ENCODE measurements at places on chromosomes 16 and 17.
A peak's percentile ranks its signal among the peaks of the same experiment; 100 is the strongest.

GRCh38 chr16:73883126-73883525 lies 413.5 kb upstream of the PSMD7 start:
- no peak for DNase-seq

DNA sequence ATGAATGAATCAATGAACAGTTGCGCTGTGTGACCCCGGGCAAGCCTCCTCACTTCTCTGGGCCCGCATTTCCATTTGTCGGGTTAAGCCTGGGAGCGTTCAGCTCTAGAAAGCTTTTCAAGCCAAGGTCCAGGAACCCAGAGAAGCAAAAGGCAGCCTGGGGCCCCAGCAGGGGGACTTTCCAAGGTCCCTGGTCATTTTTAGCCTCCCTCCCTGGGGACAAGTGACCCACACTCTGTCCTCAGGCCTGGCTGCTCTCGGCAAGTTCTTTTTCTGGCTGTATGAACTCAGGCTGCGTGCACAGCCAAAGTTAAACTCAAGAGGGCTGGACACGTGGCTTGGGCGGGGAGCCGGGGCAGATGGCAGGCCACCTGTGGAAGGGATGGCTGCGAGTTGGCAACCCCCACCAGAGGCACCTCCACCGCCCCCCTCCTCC lies 41.4 kb upstream of the CIBAR2 start:
- no peak for DNase-seq

DNA sequence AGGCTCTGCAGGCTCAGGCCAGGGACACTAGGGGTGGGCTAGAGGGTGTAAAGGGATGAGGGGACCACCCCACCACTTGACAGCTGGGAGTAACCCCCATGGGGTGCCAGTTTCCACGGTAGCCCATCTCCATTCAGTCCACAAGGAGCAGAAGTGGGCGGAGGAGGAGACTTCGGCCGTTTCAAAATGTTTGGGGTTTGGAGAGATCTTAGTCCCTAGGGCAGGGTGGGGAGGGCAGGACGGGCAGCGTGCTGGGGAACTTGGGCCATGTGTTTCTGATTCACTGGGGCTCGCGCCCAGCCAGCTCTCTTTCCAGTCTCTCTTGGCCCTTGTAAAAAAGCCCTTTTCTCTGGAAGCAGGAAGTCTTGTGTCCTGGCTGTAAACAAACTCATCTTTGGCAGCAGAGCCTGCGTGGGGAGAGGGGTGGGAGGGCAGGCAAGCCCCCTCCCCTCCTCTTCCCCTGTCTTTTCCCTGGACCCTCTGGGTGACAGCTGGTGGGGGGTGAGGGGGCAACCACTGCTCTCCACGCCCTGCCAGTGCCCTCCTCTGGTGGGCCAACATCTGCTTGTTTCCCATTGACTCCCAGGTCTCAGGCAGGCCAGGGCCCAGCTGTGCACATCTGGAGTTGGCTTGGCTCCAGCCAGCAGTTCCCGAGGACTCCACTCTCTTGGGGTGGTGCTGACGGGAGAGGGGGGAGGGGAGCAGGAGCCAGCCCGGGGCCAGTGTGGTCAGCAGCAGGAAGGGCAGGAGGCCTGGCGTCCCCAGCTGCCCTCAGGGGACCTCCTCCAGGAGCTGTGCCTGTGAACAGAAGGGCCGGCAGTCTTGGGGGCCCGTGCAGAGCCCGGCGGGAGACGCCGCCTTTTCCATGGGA lies 8.1 kb downstream of the CYGB start:
- DNase-seq = no peak

DNA sequence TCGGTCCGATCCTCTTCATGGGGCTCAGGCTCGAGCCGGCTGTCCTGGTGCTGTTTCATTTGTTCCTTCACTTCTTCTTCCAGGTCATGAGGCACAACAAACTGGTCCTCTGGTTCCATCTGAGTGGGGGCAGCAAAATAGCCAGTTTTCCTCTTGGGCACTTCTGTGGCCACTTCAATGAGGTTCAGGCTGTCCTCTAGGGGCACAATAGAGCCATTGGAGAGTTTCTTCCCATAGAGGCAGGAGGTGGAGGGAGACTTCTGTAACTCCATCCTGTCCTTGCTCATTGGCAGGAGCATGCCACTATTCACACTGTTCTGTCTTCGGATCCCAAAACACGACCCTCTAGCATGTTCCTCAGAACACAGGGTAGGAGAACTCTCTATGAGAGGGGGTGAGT lies 22.9 kb downstream of the MARVELD3 start:
- no peak for DNase-seq

- DNase-seq = peak; percentile 54
Measured at GRCh38 chr16:3188925-3189825, 1.2 kb downstream of the OR1F1 start.

- DNase-seq = no peak
Measured at GRCh38 chr16:75019007-75019406, 20.2 kb downstream of the ZNRF1 start.

GRCh38 chr16:11215935-11216556 lies 40.0 kb downstream of the SOCS1 start:
- no peak for DNase-seq

- DNase-seq = no peak
Measured at GRCh38 chr16:55039511-55039910, 108.8 kb downstream of the IRX5 start.

GRCh38 chr16:29007730-29008593 lies 23.1 kb downstream of the LAT start:
- peak; percentile 42 for DNase-seq

DNA sequence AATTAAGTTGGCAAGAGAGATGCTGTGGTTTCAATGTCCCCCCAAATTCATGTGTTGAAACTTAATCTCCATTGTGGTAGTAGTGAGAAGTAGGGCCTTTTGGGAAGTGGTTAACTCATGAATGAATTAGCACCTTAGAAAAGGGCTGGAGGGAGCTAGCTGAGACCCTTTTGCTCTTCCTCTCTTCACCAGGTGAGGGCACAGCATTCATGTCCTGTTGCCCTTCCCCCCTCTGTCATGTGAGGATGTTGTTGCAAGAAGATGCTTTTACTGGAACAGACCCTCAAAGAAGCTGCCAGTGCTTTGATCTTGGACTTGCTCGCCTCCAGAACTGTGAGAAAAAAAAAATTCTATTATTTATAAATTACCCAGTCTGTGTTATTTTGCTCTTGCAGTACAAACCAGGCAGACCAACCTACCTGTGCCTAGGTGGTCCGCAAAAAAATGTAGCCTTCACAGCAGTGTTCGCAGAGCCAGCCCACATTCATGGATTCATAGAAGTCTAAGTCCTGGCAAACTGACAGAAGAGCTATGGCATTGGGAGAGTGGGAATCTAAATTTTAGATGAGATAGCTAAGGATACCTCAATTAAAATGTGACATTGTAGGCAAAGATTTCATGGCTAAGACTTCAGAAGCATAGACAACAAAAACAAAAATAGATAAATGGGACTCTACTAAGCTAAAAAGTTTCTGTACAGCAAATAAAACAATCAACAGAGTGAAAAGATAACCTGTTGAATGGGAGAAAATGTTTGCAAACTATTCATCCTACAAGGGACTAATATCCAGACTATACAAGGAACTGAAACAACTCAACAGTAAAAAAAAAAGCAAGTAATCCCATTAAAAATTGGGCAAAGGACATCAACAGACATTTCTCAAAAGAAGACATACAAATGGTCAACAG lies 32.0 kb upstream of the ABCA5 start:
- DNase-seq = no peak

DNA sequence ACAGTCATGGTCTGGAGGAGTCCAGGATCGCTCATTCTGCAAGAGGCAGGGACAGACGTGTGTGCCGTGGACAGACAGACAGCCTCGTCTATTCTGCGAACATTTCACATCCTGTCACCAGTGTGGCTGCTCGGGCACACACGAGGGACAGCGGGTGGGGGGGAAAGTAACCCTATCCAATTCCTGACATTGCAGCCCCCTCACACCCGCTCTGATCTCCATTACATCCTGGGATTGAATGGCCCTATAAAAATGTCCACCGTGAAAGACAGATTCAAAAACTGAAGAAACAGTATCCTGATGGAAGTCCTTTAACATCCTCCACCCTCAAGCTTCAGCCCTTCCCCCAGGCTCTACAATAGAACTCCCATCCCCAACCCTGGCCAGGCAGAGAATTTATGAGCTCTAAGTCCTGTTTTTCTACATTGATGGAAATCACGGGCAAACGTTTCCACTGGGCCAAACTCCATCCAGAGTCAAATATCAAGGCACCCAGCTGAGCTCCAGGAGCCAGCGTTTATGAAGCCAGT lies 39.4 kb downstream of the HS3ST3A1 start:
- DNase-seq = no peak

DNA sequence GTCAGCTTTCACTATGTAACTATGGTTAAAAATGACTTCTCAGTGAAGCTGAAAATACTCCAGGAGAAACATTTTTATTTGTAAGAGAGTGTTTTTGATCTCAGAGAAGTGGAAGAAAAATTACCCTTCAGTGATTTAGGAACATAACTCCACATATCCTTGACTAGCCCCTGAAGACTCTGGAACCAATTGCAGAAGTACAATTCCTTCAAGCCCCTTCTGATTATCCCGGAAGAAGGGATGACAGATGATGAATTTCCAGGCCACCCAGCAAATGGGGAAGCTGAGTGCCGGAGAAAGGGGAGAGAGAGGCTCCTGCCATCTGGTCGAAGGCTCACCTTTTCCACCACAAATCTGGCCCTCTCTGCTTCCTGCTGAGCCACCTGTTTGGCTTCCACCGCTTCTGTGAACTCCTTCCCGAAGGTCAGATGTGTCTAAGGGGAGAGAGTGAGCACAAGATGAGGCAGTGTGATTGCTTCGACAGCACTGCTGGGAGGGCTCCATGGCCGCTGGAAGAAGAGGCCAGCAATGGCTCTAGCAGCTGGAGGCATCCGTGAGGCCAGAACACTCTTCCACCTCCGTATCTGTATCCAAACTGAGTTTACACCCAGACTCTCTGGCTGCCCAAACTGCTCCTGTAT lies 8.1 kb downstream of the PHB1 start:
- no peak for DNase-seq

- no peak for DNase-seq
Measured at GRCh38 chr17:78411241-78411857, 32.9 kb downstream of the PGS1 start.

GRCh38 chr16:35751191-35751941 lies 2292.0 kb downstream of the TP53TG3F start:
- no peak for DNase-seq

DNA sequence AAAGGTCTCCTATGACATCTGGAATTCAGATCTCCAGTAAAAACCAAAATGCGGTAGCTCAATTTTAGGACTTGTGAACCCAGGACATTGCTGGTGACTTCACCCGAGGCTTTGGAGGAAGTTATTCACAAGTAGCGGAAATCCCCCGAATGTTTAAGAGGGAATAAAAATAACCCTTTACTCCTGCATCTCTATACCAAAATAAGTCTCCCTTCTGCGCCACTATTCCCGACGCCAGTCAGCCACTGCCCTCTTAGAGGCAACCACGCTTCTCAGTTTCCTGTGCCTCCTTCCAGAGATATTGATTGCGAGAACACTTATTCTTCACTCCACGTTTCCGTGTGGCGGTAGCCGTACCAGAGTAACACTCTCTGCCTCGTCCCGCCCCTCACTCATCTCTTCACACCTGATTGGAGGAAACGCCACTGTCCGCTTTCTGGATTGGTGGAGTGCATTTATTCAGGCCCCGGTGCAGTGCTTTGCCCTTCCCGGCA lies 27.4 kb downstream of the EMP2 start:
- DNase-seq = peak; percentile 17

- DNase-seq = no peak
Measured at GRCh38 chr17:79537061-79537460, 73.8 kb downstream of the RBFOX3 start.

- no peak for DNase-seq
Measured at GRCh38 chr17:1947743-1948516, 77.2 kb downstream of the RTN4RL1 start.

DNA sequence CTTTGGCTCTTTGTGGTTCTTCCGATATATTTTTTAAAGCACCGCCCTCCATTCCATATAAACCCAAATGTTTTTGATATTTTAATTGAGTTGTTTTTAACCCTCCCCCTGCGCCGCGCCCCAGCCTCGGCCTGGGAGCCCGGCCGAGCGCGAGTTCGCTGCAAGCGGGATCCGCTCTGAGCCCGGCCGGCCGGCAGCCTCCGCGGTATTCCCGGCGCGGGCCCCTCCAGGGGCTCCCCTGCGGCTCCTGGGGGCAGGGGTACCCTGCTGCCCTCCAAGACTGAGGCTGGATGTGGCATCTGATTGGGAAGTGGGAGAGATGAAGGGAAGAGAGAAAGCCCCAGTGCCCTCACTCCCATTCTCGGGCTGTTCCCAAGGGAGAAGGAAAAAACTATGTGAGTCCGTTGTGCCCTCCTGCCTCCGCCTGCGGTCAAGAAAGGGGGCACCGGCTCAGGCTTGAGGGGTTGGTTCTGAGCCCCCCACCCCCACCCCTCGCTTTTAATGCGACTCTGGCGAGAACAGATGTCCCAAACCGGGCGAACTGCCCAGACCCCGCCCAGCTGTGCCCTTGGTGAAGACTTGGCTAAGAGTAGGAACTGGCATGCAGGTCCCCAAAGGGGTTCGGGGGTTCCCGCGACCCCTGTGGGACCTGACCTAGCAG lies 8.6 kb downstream of the NEUROD2 start:
- no peak for DNase-seq

- DNase-seq = no peak
Measured at GRCh38 chr17:12918142-12918541, 99.7 kb downstream of the ELAC2 start.

DNA sequence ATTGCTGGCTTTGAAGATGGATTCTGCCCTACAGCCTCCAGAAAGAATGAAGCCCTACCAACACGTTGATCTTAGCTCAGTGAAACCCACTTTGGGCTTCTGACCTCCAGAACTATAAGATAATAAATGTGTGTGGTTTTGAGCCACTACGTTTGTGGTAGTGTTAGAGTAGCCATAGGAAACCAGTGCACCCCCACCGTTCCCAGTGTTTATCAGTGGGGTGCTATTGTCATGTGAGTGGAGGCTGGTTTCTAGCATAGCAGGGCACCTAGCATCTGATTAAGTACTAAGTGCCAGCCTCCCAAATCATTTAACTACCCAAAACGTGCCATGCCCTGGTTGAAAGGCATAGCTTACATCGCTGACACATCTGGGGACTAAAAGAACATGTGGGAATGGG lies 423.9 kb downstream of the UTP18 start:
- DNase-seq = no peak

- no peak for DNase-seq
Measured at GRCh38 chr16:48810436-48810802, 200.4 kb upstream of the N4BP1 start.

DNA sequence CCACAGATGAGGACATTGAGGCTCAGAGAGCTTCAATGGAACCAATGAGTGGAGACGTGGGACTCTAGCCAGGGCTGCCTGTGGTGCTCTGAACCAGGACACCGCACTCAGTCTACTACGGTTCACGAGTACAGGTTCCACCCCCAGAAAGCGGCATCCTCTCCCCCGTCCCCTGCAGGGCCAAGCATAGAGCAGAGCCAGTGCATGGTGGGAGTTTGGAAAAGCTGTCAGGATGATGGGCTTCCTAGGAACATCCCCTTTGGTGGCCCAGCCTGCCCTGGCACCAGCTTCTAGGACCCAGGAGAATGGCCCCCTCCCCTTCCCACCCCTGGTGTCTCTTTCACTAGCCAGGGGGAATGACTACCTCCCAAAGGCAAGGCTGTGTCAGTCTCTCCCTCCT lies 8.4 kb downstream of the ZNF319 start:
- no peak for DNase-seq
